ENCODE measurements at places on chromosomes 12 and 14.

- no peak for DNase-seq
- H3K4me1 ChIP-seq: no peaks in the 10 kb centered on the region
- no peaks in the 10 kb centered on the region for H3K36me3 ChIP-seq
- H3K4me3 ChIP-seq: no peak overlapping the region
- no peak overlapping the region for H3K27ac ChIP-seq
- H3K27me3 ChIP-seq: no peaks in the 10 kb centered on the region
Observed at GRCh38 chr12:33223956-33224355, 215.7 kb downstream of the SYT10 start.

GRCh38 chr12:122322501-122322900 lies 56.2 kb upstream of the VPS33A start:
- no peak for DNase-seq
- no peak overlapping the region for H3K27ac ChIP-seq
- peaks cover 29% of the 10 kb centered on the region for H3K36me3 ChIP-seq
- no peak overlapping the region for H3K4me3 ChIP-seq

DNA sequence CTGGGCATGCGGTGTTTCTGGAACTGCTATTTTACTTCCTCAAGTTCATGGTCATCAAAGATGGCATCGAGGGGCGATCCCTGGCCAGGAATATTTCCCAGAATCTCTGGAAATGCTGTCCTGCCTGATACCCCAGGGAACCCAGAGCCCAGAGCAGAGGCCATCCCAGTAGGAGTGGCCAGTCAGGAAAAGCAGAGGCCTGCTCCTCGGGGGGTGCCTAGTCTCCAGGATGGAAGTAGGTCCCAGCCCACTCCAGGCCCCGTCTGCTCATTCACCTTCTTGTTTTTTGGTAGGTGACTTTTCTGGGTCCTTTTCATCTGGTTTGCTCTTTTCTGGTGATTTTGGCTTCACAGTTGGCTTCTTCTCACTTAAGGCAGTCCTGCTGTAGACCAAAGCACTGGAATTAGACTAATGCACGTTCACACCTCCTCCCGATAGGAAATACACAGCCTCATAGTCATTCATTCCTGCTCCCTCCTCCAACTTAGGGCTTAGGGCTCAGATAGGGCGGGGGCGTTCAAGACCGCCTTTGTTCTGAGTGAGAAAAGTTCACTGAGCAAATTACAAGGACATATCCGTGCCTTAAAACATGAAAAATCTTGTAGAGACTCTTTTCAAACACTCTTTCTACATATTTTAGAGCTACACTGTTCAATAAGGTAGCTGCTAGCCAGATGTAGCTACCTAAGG lies 51.1 kb downstream of the TRAFD1 start:
- H3K36me3 ChIP-seq: peaks cover 27% of the 10 kb centered on the region
- no peaks in the 10 kb centered on the region for H3K27me3 ChIP-seq
- H3K4me1 ChIP-seq: no peaks in the 10 kb centered on the region
- no peak overlapping the region for H3K4me3 ChIP-seq

DNA sequence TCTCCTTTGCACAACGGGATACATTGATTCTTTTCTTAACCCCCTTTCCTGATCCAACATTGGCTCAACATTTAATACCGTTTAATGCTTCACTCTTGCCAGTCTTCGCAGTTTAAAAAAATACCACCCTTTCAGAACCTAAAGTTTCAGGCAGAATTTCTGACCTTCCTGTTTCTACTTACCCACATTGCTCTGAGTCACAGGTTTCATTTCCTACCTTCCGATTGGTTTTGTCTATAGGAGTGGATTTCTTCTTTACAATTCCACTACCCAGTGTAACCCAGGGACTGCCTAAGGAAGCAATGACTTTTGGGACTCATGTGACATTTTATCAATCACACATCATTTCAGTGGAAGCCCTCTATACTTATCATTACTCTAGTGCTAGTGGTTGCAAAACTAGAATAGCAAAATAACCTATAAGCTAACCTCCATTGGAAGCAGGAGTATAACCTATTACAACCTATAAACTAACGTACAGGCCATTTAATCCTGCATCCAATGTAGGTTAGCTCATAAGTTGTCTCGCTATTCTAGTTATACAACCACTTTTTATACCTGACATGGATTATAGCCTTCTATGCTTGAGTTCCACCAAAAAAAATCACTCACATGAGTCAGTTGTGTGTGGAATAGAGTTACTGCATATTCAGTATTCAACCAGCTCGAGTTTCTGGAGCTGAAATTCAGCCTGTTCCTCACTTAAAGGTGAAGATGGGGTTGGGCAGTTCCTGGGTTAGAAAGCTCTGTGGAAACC lies 64.9 kb upstream of the KITLG start:
- no peak overlapping the region for H3K27ac ChIP-seq
- H3K4me3 ChIP-seq: no peak overlapping the region
- no peaks in the 10 kb centered on the region for H3K36me3 ChIP-seq
- no peaks in the 10 kb centered on the region for H3K27me3 ChIP-seq
- no peaks in the 10 kb centered on the region for H3K4me1 ChIP-seq

DNA sequence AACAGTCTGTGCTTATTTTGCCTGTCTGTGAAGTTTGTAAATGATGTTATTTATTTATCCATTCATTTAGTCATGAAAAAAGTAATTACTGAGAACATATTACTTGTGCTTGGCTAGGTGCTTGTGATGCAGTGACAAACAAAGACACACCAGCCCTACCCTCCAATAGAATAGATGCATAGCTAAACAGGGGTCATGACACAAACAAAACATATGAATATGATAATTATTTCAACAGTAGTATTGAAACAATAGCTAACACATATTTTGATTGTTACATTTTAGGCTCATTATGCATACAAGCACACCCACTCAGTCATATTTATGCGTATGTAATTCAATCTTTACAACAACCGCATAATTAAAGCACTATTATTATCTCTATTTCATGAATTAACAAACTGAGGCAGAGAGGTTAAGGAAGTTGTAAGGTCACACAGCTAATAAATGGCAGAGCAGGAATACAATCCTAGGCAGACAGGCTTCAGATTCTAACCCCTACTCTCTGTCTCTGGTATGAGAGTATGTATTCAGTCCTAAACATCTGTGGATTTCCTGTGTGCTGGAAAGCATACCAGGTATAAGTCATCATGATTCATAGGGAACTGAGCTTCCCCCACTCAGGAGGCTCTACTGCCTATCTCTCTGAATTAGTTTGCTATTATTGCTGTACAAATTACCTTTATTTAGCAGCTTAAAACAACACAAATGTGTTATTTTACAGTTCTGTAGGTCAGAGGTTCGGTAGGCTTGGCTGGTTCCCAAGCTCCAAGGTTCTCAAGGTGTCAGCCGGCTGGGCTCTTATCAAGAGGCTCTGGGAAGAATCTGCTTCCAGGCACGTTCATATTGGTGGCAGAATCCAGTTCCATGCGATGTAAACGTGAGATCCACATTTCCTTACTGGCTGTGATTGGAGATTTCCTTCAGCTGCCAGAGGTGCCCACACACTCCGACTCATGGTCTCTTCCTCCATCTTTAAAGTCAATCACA lies 509.4 kb downstream of the GALC start:
- H3K27ac ChIP-seq: no peak overlapping the region

GRCh38 chr14:37588667-37588955 lies 6.4 kb downstream of the FOXA1 start:
- H3K4me1 ChIP-seq: no peaks in the 10 kb centered on the region
- DNase-seq: no peak
- H3K27me3 ChIP-seq: peaks cover 12% of the 10 kb centered on the region
- H3K4me3 ChIP-seq: no peak overlapping the region
- no peaks in the 10 kb centered on the region for H3K36me3 ChIP-seq

DNA sequence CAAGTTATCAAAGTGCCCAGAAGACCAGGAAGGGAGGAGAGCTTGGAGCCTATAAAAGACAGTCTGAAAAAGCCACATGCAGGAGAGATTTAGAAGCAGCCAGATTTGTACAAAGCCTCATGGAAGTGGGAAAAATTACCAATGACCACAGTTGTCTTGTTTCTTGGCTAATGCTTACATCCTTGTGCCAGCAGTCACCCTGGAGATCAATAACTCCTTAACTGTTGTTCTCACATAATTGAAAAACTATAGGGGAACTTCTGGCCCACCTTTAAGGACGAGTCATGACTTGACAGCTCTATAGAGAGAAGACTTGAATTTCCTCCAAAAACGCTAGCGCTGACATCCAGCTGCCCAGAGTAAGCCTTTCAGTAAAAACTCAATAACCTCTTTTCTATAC lies 313.1 kb downstream of the GALC start:
- no peak overlapping the region for H3K4me3 ChIP-seq
- DNase-seq: no peak
- H3K36me3 ChIP-seq: no peaks in the 10 kb centered on the region
- no peaks in the 10 kb centered on the region for H3K27me3 ChIP-seq
- H3K27ac ChIP-seq: no peak overlapping the region
- no peaks in the 10 kb centered on the region for H3K4me1 ChIP-seq

DNA sequence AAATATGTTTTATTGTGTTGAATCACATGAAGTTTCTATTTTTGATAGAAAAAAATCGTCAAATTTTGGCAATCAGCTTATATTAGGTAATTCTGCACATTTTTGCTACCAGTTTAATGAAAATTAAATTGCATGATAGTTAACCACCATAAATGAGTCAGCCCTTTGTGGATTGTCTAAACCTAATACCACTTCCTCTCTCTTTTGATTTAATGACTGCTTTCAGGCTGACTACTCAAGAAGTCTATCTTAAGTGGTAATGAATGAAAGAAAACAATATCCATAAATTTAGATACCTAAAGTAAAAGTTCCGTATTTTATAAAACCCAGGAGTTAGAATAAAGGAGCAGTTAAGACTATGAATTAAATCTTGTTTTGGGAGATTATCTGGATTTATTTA lies 450.5 kb downstream of the TMEM117 start:
- peaks cover 8% of the 10 kb centered on the region for H3K4me1 ChIP-seq
- DNase-seq: no peak
- no peak overlapping the region for H3K27ac ChIP-seq
- H3K4me3 ChIP-seq: no peak overlapping the region
- H3K27me3 ChIP-seq: no peaks in the 10 kb centered on the region

DNA sequence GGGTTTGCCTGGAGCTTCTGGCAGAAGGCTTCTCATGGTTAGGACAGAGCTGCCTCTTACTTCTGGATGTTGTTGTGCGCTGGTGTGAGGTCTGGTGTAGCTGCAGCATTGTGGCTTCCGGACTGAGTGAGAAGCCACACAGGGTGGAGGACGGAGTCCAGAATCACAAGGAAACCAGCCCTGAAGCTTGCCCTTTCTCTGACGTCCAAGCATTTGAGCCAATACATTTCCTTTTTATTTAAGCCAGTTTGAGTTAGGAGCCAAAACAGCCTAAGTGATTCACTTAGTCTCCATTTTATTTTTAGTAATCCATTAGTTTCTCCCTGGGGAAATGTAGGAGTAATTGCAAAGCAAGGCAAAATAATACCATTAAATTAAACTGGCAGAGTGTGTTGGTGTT lies 402.4 kb upstream of the RGS6 start:
- no peak overlapping the region for H3K4me3 ChIP-seq
- H3K27me3 ChIP-seq: no peaks in the 10 kb centered on the region
- H3K36me3 ChIP-seq: peaks cover 27% of the 10 kb centered on the region
- DNase-seq: no peak

DNA sequence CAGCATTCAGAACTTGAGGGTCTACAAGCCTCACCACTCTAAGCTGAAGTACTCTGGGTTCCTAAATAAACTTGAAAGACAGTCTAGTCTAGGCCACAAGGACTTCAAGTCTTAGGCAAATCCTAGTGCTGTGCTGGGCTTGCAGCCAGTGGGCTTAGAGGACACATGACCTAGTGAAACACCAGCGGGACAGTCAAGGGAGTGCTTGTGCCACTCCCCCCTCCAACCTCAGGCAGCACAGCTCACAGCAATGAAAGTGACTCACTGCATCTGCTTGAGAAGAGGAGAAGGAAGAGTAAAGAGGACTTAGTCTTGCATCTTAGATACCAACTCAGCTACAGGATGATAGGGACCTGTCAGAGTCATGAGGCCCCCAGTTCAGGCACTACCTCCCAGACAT lies 438.1 kb downstream of the IPO8 start:
- no peak for DNase-seq
- H3K4me1 ChIP-seq: no peaks in the 10 kb centered on the region
- H3K27ac ChIP-seq: no peak overlapping the region
- H3K36me3 ChIP-seq: no peaks in the 10 kb centered on the region
- no peaks in the 10 kb centered on the region for H3K27me3 ChIP-seq

DNA sequence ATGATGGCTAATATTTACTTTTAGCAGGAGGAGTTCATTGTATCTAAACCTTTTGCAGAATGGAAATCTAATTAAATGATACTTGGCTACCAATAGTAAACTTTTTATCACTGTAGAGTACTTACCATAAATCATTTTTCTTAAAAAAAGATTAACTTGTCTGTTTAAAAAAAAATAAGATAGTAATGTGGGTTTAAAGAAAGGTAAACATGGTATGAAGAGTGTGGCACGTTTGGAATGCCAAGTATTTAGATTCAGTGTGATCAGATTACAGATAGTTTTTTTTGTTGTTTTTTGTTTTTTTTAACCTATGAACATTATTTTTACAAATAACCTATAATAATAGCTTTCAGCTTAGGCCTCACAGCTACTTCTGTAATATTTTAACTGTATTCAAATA lies 25.8 kb downstream of the KTN1 start:
- H3K27ac ChIP-seq: no peak overlapping the region
- H3K4me3 ChIP-seq: no peak overlapping the region
- DNase-seq: no peak
- peaks cover 5% of the 10 kb centered on the region for H3K36me3 ChIP-seq
- H3K27me3 ChIP-seq: no peaks in the 10 kb centered on the region

DNA sequence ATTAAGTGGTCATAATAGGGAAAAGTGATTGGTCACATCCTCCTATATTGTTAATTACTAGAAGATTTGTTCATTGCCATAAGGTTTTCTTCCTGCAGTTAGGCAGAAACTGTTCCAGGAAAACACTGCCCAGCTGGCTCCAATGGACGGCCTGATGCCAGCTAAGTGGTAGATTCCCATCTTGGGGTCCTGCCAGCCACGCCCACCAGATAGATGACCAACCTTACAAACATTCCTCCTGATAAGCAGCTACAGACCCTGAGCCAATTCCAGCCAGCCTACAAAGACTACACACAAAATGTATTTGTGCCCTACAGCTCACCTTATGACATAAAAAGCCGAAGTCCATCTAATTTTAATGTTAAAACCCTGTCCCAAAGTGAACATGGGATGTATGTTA lies 685.9 kb upstream of the USP15 start:
- no peaks in the 10 kb centered on the region for H3K36me3 ChIP-seq
- no peak overlapping the region for H3K4me3 ChIP-seq
- no peak overlapping the region for H3K27ac ChIP-seq
- no peaks in the 10 kb centered on the region for H3K4me1 ChIP-seq

GRCh38 chr12:19654650-19655376 lies 215.5 kb downstream of the AEBP2 start:
- H3K27me3 ChIP-seq: no peaks in the 10 kb centered on the region
- DNase-seq: no peak
- no peaks in the 10 kb centered on the region for H3K4me1 ChIP-seq

DNA sequence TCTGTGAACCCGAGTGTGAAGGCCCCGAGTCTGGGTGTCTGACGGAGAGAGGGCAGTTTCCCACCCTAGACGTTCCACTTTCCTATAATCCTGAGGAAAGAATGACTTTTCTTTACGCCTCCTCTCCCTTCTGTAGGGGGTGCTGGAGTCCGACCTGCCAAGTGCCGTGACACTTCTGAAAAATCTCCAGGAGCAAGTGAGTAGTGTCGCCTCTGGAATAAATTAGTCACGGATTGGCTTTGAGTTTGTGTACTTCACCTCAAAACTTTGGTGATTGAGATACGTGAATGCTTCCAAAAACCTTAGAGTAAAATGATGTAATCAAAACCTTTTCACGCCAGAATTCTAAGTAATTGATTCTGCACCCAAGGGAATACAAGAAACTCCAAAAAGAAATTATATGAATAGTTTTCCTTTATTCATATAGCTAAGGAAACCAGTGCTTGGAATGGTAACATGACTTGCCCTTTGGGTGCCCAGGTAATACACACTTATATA lies 452 bp downstream of the NGDN start:
- peaks cover 4% of the 10 kb centered on the region for H3K4me1 ChIP-seq
- peaks cover 12% of the 10 kb centered on the region for H3K36me3 ChIP-seq
- H3K4me3 ChIP-seq: peak overlapping the region; percentile 54
- no peaks in the 10 kb centered on the region for H3K27me3 ChIP-seq

All from memory B cell (primary cell).